Ascending aorta (tissue), 2 donors: ENCODE measurements at places on chromosomes 2 and 18.

- no peak for DNase-seq
Measured at GRCh38 chr2:195542067-195542466, 115.0 kb upstream of the SLC39A10 start.

DNA sequence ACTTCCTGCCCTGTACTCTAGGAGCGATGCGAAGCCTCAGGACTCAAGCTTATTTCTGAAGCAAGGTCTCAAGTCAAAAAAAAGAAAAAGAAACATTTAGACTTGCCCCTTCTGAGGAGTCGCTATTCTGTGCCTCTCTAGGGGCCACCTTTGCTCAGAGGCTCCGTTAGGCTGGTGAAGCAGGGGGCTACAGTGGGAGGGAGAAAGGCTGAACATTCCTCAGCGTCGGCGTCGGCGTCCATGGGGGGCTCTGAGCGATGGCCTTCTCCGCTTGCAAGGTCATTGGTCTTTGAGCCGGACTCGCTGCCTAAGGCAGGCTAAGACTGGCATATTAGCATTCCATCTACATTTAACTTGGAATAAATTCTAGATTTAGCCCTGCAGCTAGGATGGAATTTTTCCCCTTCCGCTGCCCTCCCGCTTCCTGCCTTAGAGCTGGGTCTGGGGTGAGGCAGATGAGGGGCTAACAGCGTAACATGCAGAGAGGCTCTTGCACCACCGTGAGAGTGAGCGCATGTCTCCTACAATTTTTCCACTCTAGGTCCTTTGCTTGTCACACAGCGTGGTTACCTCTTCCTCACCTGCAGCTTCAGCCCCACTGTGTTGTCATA is 53.6 kb upstream of the ATL2 start:
- DNase-seq: no peak

GRCh38 chr2:73283545-73284295 is 558 bp downstream of the FBXO41 start:
- peak; percentile 60 for DNase-seq

GRCh38 chr2:138107288-138107687 is 143.0 kb downstream of the HNMT start:
- no peak for DNase-seq

DNA sequence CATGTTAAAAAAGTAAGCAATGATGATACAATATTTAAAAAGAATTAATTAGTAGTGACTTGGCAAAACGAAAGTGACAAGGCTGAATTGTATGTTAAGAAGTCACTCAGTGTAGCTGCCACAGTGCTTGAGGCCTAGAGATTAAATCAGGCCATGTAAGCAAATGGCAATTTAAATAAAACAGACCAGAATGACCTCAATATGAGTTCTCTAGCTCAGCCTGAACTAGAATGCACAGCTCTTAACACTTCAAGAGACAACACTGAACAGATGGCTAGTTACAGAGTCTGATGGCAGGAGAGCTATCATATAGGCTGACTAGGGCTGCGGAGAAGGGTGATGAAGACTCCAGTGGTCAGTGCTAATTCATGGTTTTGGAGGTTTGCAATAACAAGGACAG is 117.9 kb upstream of the ZBTB14 start:
- DNase-seq: no peak

DNA sequence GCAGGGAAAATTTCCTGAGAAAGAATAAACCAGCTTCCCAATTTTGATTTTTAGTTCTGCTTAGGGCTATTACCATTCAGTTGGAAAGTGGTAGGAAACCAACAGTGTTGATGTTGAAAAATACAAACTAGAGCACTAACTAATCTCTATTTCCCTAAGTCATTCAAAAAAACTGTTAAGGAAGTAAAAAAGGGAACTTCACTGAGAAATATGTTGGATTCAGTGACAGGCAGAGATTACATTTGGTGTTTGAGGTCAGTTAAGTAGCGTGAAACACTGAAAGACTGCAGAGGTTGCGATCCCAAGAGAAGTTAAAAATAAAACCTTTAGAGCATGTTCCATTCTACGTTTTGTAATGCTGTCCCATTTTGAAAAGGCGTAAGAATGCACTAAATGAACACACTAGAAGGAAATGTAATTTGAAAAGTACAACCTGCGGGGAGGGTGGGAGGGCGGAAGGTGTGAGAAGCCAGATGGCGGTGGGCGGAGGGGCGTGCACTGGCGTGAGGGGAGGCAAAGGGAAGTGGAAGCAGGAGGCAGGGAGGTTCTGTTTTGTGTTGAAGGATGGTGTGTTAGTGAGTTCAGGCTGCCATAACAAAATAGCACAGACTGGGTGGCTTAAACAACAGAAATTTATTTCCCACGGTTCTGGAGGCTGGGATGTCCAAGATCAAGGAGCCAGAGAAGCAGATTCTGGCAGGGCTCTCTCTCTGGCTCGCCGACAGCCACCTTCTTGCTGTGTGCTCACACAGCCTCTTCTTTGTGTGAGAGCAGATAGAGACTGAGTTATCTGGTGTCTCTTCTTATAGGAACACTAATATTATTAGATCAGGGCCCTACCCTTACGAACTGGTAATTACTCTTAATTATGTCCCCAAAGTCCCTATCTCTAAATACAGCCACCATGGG is 94.3 kb upstream of the KCTD1 start:
- no peak for DNase-seq

DNA sequence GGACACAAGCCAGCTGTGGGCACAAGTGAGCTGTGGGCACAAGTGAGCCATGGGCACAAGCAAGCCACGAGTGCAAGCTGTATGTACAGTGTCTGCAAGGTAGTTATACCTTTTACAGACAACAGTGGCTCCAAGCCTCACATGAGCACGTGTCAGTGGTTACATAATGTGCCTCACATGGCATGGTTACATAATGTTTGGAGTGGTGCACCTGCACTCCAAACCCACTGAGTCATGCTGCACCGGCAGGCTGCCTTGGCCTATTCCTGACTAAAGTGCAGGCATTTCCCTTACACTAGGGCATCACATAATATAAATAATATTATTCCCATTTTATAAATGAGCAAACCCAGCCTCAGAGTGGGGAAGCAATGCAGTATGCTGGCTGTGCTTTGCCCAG is 62.6 kb downstream of the MARCO start:
- no peak for DNase-seq

GRCh38 chr2:218718058-218718457 is 7.4 kb downstream of the TTLL4 start:
- DNase-seq: no peak

DNA sequence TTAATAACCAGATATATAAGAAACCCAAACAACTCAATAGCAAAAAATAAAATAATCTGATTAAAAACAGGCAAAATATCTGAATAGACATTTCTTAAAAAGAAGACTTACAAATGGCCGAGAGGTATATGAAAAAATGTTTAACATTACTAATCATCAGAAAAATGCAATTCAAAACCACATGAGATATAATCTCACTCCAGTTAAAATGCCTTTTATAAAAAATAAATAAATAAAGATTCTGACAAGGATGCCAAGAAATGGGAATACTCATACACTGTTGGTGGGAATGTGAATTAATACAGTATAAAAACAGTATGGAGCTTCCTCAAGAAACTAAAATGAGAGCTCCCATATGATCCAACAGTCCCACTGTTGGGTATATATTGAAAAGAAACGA is 33.9 kb upstream of the BMP10 start:
- no peak for DNase-seq

- no peak for DNase-seq
Measured at GRCh38 chr2:106990297-106990696, 104.3 kb upstream of the ST6GAL2 start.

DNA sequence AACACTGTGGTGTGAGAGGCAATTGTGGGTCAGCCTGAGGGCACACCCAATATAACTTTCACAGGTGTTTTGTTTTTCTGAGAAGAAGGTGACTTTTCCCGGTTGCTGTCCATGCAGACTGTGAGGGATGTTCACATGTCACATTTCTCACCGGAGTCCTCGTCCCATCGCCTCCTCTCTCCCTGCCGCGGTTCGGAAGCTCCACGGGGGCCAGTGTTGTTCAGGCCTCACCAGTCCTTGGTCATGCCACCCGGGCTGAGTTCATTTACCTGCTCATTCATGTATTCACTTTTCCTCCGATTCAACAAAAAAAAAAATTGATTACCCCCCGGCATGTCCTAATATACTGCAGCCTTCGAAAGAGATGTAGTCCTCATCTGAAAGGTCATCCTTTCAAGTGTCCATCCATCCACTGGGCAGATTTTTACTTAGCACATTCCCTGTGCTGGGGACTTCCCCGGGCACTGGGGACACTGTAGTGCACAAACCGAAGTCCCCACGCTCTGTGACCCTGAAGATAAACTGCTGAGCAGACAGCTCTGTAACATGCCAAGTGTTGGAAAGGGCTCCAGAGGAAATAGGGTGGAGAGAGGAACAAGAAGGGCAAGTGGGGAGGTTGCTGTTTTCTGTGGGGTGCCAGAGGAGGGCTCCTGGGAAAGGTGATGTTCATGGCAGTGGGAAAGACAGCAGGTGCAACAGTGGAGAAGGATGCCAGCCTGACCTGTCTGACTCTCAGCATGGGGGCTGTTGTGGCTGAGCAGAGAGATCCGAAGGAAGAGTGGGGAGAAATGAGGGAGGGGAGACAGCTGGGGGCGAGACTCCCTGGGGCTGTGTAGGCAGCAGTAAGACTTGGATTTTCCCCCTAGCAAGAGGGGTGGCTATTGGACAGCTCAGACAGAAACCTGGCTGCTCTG is 22.4 kb downstream of the LRRFIP1 start:
- no peak for DNase-seq
